Panc1 (cell line): ENCODE measurements at places on chromosomes 12 and 14. TPM values are rescaled to one million over a fixed set of nuclear protein-coding genes. Genes with fewer than 3 reads are reported as not detected.

- no peak for DNase-seq
These were observed 102.2 kb downstream of the VEZT start for GRCh38 chr12:95319694-95320331.

- DNase-seq = no peak
These were observed 31.6 kb downstream of the KLRD1 start for GRCh38 chr12:10339053-10339840.

GRCh38 chr12:119783787-119784186 is 93.3 kb downstream of the CIT start:
- DNase-seq = no peak

DNA sequence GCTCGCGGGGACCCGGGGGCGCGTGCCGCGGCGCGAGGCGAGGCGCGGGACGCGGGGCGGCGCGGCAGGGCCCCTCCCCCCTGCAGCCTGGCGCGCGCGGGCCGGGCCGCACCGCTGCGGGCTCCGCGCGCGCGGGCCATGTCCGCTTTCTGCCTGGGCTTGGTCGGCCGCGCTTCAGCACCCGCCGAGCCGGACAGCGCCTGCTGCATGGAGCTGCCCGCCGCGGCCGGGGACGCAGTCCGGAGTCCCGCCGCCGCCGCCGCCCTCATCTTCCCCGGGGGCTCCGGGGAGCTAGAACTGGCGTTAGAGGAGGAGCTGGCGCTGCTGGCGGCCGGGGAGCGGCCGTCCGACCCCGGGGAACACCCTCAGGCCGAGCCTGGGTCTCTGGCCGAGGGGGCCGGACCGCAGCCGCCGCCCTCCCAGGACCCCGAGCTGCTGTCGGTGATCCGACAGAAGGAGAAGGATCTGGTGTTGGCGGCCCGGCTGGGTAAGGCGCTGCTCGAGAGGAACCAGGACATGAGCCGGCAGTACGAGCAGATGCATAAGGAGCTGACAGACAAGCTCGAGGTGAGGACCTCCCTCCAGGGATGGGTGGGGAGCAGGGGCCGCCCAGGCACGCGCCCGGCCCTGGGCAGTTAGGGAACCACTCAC is 820 bp downstream of the BICDL1 start:
- DNase-seq = no peak

KMT2D gene
- total RNA-seq = 64.7 TPM

DNA sequence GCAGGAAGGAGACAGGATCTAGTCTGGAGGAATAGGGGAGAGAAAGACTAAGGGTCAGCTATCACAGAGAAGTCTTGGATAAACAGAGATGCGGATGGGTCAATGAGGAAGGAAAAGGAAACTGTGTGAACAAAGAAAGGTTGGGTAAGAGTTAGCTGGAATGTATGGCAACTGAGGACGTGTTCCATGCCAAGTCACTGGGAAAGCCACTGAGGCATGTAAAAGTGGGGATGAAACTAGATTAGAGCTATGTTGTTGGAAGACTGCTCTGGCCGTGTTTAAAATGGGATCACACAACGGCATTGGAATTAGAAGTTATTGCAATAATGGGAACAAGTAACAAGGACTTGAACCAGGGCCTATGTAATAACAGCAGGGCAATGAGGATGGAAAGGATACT is 3.9 kb upstream of the NR2C1 start:
- DNase-seq = no peak

DNA sequence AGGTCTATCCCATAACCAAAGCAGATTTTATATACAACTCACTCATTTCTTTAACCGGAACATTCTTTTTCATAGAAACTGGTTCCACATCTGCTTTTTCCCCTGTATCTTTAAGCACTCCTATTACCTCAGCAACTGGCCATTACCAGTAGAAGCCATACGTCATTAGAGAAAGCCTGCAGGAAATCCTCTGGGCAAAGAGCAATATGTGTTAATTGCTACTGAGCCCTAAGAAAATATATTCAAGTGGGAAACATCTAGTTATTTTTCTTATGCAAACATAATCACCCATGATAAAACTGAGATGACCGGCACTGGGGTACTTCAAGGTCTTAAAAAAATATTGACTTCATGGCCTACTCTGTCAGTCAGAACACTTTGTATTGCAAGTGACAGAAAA is 28.2 kb upstream of the CPSF6 start:
- DNase-seq = no peak

SYNE3 gene
- total RNA-seq = 6.2 TPM

GRCh38 chr12:56994231-56994746 is 12.1 kb downstream of the ZBTB39 start:
- no peak for DNase-seq

IL26 gene
- total RNA-seq = not detected

GRCh38 chr12:127750076-127750840 is 516.7 kb upstream of the TMEM132C start:
- DNase-seq = no peak

DNA sequence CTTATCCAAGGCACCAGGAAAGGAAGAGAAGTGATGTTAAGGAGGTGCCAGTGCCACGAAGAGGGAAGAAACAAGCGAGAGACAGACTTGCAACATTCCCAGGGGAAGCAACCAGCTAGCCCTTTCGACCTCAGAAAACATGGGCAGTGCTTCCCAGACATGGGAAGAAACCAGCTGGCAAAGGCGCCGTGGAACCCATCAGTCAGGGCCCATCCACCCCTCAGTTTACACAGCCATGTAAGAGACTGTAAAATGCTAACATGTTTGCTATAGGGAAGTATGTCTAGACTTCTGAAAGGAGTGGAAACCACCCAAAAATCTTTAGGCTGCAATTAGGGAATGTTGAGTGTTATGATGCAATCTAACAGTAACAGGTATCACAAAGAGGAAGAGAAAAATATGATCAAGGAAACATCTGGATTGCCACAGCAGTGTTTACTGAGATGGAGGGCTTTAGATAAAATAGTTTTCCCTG is 26.3 kb downstream of the ANAPC5 start:
- DNase-seq = no peak

DNA sequence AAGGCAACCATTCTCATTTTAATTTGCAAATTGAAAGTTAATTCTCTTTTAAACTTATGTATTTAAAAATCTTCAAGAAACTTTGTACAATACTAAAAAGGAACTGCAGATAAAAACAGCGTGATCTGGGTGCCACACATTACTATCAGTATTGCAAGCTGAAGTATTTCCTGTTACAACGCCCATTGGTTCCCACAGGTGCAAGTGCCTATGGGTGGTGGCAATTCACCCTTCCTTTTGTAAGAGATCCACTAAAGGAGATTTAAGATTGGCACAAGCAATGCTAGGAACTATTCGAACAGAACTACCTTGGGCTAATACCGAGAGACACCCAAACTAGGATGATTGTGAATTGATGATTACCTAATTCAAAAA is 13.2 kb downstream of the TAOK3 start:
- DNase-seq = no peak

- DNase-seq = no peak
These were observed 61.8 kb downstream of the PIK3C2G start for GRCh38 chr12:18323159-18323558.
